NCI-H2081 (cell line): ENCODE measurements at places on chromosomes 6 and 20.
A peak's percentile ranks its signal among the peaks of the same experiment; 100 is the strongest.

DNA sequence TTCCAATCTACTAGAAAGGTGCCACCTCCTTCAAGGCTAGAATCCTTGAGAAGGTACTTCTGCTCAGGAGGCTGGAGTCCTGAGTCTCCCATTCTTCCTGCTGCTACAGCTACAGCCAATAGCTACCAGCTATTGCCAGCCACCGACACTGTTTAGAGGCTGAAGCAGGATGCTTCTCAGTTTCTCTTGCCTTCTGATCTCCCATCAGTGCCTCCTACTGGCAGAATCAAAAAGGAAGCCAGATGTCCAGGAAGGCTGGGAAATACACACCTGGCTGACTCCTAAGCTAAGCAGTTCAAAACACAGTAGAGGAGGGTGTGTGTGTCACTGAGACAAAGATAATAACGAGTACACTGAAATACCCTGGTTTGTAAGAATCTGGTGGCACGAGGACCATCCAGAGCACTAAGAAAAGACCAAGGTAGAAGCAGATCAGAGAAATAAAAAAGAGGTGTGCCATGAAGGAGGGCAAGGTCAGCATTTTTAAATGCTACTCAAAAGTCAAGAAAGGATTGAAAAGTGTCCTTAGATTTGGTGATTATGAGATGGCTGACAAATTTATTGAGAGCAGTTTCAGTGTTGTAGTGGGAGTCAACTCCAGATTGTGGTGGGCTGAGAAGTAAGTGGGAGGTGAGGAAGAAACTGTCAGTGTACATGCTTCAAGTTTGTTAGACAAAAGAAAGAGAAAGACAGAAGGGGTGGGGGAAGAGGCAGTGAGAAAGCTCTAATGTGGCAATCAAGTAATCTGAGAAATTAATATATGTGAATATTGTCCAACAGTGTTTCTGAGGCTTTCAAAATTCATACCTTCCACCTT, 2.3 kb upstream of the HLA-DMA start:
- peak; percentile 18 for DNase-seq

DNA sequence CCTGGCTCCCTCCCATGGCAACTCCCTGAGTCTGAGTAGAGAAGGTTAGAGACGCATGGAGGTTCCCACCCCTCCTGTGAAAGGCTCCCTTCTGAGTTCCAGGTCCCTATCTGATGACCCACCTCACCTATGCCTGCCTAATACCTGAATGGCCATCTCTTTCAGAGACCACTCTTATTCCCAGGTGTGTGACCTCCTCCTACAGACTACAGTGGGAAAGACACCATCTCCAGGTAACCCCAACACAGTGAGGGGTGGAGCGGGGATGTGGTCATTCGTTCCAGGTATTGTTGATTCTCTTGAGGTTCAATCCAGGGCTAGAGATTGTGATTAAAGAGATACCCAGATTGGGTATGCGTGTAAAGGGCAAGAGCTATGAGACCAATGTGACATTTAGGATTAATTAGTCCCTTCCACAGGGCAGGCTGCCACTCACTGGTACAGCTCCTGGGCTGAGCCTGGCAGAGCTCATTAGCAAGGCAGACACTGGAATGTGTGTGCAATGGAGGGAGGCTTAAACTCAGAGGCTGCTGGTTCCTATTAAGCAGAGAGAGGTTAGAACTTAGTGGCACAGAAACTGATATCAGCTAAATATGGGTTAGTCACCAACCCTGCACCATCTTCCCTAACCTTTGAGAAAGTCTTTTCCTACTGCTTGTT, 46.5 kb upstream of the IER3 start:
- DNase-seq: no peak

DNA sequence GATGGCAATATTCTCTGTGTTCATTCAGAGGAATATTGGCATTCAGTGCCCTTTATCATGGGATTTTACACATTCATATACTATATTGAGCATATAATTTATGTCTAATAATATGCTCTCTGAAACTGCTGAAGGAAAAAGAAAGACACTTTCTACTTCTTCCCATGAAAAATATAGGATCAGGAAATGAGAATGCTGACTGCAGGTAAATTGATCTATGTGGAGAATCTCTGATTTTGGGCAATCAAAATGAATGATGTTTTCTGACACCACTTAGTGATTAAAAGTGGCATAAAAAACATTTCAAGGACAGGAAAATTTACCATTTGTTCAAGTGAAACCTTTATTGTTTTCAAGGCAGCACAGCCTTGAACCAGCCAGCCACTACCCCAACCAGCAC, 260.1 kb upstream of the STXBP5 start:
- DNase-seq: no peak

DNA sequence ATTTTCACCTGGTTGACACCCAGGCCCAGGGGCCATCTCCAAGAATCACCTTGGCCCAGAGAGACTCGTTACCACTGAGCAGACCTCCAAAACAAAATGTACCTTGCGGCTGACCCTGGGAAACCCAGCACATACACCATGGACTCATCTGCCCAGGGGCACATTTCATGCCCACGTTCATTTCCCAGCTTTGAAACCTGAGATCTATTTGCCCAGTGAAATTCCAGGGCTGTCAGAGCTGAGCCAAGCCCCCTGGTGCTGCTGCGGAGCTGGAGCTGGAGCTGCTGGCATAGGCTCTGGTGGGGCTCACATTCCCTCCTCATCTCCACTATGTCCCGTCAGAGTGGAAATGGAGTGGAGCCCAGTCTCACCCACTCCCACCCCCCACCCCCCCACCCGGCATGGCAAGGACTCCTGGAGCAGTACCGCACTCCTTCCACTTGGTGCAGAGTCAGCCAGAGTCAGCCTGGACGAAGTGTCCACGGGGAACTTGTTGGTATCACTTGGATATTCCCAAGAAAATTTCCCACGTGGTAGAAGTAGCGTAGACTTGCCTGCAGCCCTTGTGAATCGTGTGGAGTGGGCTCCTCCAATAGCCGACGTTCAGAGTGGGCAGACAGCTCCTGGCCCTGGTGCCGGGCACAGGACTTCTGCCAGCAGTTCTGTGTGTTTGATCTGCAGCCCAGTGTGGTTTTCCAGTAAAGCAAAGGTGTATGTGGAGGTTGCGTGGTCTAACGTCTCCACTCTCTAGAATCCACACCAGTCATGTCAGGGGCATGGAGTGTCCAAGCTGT, 18.1 kb upstream of the OSER1 start:
- DNase-seq: no peak

- peak; percentile 47 for DNase-seq
These were observed 109.4 kb upstream of the EMILIN3 start for GRCh38 chr20:41476013-41476441.

- no peak for DNase-seq
These were observed 26.7 kb downstream of the HCK start for GRCh38 chr20:32078791-32079190.

DNA sequence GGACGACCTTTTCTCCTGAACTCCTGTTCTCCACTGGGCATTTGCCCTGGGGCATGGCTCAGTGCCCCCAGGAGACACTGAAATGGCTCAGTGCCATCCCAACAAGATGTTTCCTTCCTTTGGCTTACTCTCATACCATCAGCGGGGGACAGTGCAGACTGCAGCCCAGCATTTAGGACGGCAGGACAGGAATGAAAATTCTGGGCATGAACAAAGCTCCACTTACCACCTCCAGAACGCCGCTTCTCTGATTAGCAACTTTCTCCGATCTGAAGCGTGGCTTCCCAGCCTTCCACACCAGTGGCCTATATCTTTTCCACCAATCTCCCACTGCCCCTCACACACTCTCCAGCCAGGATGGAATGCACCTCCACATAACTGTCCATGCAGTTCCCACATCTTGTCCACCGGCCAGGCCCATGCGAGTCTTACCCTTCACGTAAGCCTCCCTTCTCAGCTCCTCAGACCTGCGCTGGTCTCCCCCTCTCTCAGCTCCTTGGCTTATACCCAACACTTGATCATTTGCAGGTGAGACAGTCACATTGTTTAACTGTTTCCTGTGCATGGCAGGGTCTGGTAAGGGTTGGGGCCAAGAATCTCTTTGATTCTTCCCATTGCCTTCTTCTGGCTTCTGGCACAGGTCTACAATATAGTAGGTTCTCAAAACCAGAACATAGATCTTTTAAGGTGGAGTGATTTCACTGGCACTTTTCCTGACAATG, 114.5 kb downstream of the FYN start:
- DNase-seq: no peak

- DNase-seq: no peak
These were observed 256.6 kb downstream of the C6orf118 start for GRCh38 chr6:165052561-165053480.

DNA sequence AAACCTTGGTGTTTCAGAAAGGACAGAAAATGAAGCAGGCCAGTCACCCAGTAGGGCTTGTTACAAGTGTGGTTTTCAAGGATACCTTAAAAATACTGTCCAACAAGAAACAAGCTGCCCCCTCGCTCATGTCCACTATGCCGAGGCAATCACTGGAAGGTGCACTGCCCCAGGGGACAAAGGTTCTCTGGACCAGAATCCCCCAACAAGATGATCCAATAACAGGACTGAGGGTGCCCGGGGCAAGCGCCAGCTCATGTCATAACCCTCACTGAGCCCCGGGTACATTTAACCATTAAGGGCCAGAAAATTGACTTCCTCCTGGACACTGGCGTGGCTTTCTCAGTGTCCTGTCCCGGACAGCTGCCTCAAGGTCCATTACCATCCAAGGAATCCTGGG, 6.6 kb upstream of the NT5DC1 start:
- no peak for DNase-seq

GRCh38 chr6:24566020-24566767, 71.4 kb downstream of the ALDH5A1 start:
- DNase-seq: no peak

GRCh38 chr6:148455674-148456558, 113.3 kb downstream of the SASH1 start:
- DNase-seq: no peak

DNA sequence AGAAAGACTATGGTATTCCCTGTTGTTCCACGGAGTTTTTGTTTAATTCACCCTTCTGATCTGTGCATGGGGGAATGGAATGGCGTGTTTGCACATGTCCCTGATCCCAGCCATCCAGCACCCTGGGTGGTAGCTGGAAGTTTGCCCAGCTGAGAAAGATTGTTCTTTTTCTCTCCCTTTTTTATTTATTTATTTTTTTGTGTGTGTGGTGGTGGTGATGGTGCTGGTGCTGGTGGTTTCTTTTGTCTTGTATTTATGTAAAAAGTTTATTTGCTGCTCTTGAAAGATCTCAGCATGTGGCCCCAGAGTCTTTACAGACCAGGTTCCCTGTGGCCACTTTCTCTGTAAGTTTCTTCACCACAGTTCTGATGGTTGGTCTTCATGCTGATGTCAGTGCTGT, 372.6 kb downstream of the UTRN start:
- DNase-seq: peak; percentile 47

DNA sequence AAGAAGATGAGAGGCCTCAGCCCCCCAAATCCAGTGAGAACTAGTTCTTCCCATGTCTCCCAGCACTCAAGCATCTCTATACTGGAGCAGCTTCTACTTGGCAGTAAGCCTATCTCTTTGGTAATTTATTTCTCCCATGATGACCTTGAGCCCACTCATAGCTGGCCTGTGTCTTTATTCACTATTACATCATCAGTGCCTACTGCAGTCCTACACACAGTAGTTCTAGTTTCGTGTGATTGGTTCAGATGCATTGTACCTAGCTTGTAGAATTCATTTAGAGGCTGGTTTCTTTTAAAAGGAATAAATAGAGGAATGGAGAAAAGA, 255.6 kb upstream of the ZFP64 start:
- DNase-seq: no peak

- DNase-seq: no peak
These were observed 584.2 kb downstream of the BCKDHB start for GRCh38 chr6:80690551-80691131.

GRCh38 chr6:110217266-110217665, 37.0 kb downstream of the CDC40 start:
- no peak for DNase-seq

DNA sequence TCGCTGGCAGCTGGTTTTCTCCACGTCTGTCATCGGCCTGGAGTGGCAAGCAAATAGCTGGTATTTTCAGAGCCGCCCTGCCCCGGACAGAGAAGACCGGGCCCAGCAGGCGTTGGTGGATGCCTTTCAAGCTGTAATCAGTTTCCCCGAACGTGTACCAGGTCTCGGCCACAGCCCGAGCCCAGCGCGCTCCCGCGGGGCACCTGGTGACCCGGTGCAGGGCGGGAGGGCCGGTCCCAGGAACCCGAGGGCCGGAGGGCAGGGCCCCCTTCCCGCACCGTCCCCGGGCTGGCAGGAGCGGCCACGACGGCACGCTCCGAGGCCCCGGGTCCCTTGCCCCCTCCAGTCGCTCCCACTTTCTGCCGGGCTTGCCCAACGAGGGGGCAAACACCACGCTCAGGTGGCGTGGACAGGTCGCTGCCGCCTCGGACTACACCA, 348 bp upstream of the PYGB start:
- no peak for DNase-seq

DNA sequence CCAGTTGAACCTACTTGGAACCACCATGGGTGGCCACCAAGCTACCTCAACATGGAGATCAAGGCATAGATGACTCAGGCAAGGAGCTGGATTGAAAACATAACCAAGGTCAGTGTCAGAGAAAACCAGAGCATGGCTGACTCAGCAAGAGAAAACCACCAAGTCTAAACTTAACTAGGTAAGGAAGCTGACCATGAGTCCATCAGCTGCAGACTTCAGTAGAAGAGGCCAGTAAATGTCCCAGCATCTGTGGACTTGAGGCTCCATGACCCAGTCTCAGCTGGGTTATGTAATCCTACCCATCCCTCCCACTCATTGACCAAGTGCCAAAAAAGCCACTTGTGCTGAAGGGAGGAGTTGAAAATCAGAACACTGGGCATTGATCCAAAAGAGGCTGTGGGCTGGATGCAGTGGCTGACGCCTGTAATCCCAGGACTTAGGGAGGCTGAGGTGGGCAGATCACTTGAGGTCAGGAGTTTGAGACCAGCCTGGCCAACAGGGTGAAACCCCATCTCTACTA, 93.7 kb upstream of the CBLN4 start:
- no peak for DNase-seq

GRCh38 chr6:14903176-14904038, 342.5 kb upstream of the JARID2 start:
- DNase-seq: no peak

- DNase-seq: no peak
These were observed 31.5 kb upstream of the POLR1H start for GRCh38 chr6:30029588-30029987.

GRCh38 chr6:10852361-10852960, 14.1 kb upstream of the MAK start:
- DNase-seq: no peak

DNA sequence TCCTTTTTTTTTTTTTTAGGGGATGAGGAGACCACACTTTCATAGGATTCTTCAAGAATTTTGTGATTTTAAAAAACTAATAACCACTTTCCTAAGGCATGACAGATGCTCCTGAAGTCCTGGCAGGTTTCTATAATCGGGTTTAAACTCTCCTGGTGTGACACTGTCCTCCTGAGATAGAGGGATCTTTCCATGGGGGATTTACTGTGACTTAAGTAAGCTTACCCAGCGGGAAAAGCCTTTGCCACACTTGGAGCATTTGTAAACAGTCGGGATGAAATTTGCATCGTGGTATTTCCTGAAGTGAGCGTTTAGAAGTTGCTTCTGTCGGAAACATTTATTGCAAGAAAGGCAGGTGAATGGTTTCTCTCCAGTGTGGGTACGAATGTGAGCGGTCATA, 16.6 kb downstream of the CTCFL start:
- DNase-seq: no peak

GRCh38 chr6:156109713-156110112, 654.1 kb upstream of the NOX3 start:
- no peak for DNase-seq
